ENCODE measurements at places on chromosomes 3 and 15.

- no peak for DNase-seq
Measured at GRCh38 chr3:40278791-40279190, 30.7 kb upstream of the EIF1B start.

DNA sequence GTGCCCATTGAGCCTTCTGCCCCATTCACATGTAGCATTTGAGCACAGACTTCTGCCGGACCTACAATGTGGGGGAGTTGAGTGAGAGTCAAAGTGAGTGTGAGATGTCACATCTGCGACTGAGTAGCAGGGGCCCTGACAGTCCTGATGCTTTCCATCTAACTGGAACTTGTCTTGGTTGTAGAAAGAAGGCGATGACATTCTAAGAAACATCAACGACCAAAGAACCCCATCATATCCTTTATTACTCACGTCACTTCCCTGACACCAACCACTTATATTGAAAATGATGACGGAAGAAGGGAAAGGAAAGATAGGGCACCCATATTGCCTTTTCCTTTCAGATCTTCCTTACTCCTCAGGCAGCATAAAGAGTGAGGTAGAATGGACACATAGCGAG, 30.5 kb downstream of the SMAD3 start:
- no peak for DNase-seq

DNA sequence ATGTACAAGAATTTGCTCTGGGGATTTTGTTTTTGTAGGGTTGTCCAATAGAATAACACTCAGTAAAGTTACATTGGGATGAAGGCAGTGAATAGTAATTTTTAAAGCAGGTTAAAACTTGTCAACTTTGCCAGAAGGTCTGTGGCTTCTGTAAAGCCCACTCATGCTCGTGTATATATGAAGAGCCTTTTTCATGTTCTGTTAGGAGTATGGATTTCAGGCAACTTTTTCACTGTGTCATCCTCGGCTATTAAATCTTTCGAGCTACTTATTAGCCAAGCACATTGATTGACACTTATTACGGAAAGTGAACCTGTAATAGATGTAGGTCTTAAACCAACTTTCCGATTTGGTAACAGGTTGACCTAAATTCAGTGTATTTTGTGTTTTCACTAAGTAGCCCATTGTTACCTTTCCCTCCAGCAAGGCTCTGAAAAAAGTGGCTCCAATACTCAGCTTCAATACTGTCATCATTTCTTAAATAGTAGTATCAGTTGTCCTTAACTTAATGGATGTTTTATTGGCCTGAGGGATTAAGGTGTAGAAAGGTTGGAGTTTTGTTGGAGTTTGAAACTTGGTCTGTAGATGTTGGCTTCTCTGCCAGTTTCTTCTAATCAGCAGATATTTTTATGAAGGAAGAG, 1.7 kb downstream of the PAK2 start:
- DNase-seq: no peak

DNA sequence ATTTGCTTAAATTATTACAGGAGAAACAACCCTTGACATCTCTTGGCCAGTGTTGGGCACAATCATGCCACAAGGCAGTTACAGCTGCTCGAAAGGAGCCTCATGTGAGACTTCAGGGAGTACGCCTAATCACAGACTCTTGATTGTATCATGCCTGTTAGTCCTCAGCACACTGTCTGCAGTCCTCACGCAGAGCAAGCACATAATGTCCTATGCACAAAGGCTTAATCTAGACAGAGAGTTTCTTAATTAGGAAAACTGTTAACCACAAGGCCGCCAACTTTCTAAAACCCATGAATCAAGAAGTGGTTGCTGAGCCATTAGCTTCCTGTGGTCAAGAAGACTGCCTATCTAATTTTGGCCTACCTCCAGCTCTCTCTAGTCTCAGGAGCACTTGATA, 172.0 kb downstream of the UNC13C start:
- DNase-seq: no peak
